GOT3 (cell line): ENCODE measurements at places on chromosomes 6 and 20.
A peak's percentile ranks its signal among the peaks of the same experiment; 100 is the strongest.

DNA sequence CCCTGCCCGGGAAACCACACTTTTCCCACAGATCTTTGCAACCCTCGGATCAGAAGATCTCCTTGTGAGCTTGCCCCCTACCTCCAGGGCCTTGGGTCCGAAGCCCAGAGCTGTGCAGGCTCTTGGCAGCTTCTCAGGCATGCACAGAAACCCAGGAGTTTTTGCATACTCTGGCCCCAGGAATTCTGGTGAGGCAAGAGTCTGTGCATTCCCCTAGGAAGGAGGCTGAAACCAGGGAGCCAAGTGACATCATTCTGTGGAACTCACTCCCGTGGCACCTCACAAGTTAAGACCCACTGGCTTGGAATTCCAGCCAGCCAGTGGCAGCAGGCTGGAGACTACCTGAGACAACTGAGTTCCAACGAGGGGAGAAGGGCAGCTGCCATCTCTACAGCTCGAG lies 100.1 kb downstream of the TNFRSF21 start:
- no peak for DNase-seq

GRCh38 chr20:43022081-43022480 lies 167.6 kb downstream of the PTPRT start:
- no peak for DNase-seq

DNA sequence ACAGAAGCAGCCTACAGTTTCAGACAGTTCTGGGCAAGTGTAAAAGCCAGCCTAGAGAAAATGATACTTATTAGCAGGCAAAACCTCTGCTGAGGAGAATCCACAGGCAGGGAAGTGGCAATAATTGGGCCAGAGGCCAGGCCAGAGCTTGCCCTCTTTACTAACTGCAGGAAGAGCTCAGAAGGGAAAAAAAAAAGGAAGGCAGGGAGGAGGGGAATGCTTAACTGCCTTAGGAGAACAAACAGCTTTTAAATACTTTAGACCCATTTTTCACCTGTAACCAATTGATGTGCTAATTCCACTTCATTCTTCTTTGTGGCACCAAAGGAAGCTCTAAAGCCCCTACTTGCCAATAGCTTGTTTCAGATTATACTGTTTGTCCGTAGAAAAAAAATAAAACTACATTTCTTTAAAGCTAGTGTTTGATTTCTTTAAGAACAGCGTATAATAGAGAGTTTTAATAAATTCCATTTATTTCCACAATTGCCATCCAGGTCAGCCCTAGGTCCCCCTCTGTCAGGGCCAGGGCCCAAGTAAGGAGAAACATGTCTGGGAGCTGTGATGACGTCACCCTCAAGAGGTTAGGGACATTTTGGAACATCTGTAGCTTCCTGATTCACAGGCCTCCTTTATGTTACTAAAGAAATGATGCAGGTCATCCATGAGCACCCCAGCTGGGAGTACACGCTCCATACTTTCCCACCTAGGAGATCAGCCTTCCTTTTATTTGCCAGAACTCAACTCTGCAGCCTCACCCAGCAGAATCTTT lies 384.3 kb downstream of the CDC5L start:
- no peak for DNase-seq

DNA sequence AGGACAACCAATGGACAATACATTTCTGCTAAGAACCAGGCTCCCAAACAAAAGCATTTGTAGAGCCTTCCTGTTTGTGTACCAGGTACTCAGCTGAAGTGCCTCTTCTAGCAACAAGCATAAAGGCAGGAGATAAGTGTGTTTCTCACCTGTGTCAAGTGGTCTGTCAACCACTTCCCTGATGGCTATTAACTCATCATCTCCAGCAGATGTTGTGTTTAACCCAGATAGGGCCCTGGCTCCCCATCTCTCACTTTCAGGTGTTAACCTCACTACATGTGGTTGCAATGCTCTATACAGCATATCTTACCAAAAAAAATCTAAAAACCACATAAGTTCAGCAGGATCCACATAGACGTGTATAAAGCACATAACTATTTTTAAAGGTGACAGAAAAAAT lies 9.6 kb upstream of the IL17A start:
- no peak for DNase-seq

DNA sequence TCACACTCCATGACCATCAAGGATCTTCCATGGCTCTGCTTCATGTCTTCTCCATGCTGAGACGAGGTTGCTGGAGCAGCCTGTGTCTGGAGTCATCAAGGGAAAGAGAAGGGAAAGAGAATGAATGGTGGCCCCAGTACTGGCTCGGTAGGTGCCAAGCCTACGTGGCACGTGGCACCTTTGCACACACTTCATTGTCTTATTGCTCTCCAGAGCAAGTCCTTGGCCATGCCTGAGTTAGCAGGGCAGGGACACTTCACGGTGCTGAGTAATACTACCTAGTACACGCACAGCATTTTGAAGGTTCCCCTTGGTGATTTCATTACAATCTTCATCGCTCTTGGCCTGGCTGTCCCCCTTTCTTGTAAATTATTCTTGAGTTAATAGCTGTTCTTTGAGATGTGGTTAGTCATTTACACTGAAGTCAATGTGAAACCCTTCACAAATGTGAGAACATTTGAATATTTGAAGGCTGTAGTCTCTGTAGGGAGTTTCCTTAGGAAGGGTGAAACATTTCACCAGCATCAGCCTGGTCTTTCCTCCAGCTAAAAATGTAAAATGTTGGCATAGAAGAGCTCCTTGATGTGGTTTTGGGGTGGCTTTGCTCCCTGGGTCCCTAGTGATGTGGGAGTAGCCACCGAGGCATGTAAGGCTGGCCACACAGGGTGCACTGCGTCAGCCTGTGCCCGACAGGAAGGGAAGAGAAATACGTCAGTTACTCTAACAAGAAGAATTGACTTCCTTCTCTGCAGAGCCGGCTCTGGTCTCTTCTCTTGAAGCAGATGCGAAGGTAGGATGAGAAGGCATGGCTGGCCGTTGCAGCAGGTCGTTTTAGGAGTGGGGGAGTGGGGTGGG lies at the start of gene SYTL3:
SYTL3 (plus strand) TSS at position 766 of the 855 bp plus-strand sequence. CDS start 13,215 bp downstream, outside the sequence.
- DNase-seq, result peak; percentile 30
